ENCODE measurements at places on chromosomes 7 and 10.

DNA sequence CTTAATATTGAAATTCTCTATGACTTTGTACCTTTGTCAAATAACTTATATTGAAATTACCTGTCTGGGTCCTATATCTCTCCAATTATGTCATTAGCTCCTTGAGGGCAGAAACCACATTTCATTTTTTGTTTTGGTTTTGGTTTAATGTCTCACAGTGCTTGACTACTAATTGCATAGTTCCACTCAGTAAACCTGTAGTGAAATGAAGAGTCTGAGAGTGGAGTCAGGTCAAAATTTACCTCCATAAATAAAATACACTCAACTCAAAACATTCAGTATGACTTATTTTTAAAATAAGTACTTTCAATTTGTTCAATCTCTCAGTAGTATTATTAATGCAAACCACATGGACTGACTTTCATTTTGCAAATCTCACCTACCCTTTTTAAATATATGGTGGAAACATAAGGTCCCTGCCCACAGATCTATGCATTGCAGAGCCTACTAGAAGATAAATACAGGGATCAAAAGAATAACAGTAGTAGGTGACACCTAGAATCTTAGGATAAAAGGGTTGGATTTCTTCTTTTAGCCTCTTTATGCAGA lies 32.5 kb downstream of the PDE1C start:
- no peak for DNase-seq

- no peak for DNase-seq
These were observed 196.9 kb upstream of the RHOBTB1 start for GRCh38 chr10:61140765-61141392.

DNA sequence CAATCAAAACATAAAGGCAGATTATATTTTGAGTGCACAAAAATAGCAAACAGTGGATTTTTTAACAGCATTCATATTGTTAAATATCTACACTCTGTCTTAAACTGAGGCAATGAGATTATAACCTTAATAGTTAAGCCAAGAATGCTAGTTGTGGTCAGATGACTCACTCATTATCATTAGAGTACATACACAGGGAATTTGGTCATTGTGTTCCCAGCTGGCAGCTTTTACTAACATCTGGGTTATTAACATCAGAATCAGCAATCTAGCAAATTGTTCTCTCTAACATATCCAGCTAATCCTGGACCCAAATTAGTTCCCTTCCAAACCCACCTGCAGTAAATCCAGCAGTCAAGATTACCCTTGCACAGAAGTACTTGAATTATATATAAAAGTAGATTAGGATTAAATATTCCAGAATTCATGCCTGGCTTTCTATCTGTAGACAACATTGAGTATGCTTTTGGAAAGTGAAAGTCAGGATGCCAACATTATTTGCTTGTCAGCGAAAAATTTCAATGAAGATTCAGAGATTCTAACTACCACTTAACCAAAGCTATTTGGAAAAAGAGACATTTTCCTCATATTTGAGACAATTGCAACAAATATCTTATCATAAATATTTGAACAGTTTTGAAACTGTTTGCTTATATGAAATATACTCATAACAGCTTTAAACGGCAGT lies 1035.6 kb upstream of the PHF14 start:
- no peak for DNase-seq

DNA sequence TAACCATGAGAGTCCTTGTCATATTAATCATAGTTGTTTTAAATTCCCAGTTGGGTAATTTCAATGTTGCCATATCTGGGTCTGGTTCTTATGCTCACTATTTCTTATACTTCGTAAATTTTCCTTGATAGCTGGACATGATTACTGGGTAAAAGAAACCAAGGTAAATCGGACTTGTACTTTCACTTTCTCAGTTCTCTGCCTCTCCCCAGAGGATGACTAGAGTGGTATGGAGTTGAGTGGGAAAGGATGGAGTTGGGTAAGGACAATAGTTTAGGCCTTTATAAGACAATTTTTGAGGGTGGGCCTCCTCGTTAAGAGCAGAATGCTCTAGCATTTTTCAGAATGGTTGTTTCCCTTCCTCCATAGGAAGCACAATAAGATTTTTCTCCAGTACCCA lies 106.1 kb downstream of the CRPPA start:
- DNase-seq = no peak

- DNase-seq = no peak
These were observed 20.0 kb downstream of the ABCB1 start for GRCh38 chr7:87580636-87581035.

DNA sequence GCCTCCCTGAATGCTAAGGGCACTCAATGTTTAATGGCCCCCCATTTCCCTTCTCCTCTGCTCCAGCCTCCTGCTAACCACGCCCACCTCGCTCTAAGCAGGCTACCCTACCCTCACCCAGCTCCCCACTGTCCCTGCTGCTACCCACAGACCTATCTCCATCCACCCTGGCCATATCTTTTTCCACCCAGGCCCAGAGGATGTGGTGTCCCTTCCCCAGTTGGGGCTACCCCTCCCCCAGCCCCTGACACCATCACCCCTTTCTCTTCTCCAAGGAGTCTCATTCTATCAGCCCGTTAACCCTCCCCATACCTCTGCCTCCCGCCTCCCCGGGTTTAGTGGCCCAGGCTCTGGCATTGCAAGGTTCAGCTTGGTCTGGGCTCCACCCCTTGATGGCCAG lies 28.9 kb upstream of the PPIF start:
- DNase-seq = no peak

DNA sequence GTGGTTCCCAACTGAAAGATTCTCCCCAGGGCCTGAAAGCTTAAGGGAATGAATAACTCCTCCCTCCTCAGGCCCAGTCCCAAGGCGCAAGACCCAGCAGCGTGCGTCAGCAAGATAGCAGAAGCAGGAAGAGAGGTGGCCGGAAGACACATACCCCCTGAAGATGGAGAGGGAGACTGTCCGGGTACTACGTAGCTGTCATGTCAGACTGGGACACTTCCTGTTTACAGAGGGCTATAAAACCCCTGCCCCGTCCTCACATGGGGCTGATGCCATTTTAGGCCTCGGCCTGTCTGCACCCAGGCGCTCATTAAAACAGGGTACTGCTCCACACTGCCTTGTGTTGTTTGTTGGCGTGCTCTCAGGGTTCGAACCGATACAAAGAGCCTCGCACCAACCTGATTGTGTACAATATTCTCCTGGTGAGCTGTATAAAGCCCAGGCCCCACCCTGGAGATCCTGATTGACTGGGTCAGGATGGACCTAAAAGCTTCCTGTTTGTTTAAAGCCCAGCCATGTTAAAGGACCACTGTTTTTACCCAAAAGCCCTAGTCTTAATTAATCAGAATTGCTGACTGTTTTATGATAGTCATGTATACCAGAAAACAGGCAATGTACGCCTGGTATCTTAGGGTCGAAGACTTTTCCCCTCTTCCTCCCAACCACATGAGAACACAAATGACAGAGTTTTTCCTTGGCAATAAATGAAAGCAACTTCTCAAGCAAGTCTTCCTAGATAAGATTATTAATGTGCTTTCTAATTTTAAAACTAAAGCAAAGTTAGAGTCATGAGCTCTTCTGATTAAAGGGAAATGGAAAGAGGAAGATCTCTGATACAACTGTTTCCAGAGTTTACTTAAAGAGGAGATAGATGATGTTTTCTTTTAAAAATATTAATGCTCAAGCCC lies 251.5 kb downstream of the DOCK4 start:
- DNase-seq = no peak

DNA sequence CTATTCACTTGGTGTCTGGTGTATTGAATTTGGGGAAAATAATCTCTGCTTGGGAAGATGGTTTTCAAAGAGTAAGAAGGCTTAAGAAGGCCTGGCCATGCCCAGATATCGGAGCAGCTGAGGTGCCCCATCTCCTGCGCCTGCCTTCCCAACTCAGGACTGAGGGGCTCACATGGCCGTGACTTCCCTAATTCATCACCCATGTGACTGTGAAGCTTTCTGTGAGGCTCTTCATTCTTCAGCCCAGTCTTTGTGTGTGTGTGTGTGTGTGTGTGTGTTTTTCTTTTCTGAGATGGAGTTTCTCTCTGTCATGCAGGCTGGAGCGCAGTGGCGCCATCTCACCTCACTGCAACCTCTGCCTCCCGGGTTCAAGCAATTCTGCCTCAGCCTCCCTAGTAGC lies 53.2 kb downstream of the PROSER2 start:
- DNase-seq = no peak

DNA sequence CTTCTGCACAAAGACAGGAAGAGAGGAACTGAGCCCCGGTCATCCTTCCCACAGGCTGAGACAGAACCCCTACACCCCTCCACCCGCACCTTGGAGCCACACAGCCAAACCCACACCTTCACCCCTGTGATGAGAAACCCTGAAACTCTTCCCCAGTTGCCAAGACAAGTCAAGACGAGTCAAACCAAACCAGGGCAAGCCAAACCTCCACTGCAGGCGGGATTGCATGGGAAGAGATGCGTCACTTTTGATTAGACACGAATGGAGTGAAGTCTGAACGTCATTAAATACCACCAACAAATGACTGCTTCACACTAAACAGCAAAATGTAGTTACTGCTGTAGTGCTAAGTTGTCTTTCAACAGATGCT lies 73.8 kb downstream of the PRPF18 start:
- DNase-seq = no peak

- DNase-seq = no peak
These were observed at the start of gene IGFBP1 for GRCh38 chr7:45888185-45888992. Gene IGFBP1 (plus strand): TSS chr7:45888488. CDS start chr7:45888653, 165 bp downstream.

DNA sequence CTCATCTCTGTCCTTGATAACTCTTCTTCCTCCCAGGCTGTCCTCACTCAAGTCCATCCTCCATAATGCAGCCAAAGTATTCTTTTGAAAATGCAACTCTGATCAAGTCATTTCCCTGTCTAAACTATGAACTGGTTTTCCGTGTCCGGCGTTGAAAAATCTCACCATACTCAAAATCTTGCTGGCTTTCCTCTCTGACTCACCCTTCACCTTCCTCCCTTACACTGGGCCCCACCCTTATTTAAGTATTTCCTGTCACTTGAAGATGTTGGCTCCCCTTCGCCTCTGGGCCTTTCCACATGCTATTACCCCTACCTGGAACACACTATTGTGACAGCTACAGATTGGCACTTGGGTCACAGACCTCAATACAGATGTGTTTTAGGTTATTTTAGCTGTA lies 515.6 kb downstream of the INHBA start:
- no peak for DNase-seq

- DNase-seq = no peak
These were observed 147.3 kb upstream of the PLXNA4 start for GRCh38 chr7:132723506-132724081.
